ENCODE measurements at places on chromosomes 2 and 18.
A peak's percentile ranks its signal among the peaks of the same experiment; 100 is the strongest.

- peak; percentile 68 for DNase-seq
Observed at GRCh38 chr2:22355816-22356433, 1029.1 kb upstream of the KLHL29 start.

DNA sequence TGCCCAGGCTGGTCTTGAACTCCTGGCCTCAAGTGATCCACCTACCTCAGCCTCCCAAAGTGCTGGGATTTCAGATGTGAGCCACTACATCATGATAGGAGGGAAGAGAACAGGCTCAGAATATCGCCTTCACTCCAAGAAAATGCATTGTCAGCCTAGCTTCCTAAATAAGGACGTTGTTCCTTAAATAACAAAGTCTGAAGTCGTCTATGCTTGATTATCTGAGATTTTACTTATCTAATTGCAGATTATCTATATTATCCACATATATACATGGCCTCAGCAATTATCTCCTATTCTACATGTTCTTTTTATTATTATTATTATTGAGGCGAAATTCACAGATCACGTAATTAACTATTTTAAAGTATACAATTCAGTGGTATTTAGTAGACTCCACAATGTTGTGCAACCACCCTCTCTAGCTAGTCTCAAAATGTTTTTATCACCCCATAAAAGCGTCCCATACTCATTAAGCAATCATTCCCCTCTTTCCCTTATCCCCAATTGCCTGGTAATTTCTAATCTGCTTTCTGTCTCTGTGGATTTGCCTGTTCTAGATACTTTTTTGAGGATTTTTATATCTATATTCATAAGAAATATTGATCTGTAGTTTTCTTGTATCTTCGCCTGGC is 95.1 kb upstream of the RFX8 start:
- DNase-seq: no peak

DNA sequence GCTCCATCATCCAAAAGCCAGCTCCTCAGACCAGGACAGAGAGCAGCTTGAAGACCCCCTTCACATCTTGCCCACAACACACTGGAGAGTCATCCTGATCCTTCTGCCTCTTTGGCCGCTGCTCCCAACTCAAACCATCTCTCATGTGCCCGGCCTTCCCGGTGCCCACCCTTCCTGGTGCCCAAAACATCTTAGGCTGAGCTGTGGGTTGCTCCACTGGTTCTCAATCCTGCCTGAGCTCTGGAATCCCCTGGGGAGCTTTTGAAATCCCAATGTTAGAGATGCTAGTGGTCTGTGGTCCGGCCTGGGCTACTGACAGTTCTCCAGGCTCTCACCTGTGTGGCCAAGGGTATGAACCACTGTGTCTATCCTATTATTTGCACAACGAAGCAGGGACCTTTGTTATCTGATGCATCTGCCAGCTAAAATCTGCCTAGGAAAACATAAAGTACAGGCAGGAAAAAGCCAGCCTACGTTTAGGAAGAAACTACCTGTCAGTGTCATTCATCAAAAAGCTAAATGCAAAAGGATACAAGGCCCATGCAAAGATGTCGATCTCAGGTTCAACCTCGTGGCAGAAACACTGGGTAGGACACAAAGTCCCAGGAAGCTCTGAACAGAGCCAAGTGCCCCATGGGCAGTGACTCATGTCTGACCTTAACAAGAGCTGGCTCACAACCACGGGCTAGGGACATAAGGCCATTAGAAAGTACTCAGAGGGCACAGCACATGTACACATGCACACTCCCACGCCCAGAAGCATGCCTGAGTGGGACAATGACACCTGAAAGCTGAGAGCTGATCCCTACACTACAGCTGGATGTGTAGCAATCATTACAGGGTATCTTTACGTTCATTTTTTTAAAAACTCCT is 30.8 kb downstream of the TBC1D8 start:
- no peak for DNase-seq

GRCh38 chr18:64692826-64693225 is 543.9 kb upstream of the LINC00305 start:
- DNase-seq: no peak

- DNase-seq: no peak
Observed at GRCh38 chr2:66344087-66344663, 90.8 kb upstream of the MEIS1 start.

DNA sequence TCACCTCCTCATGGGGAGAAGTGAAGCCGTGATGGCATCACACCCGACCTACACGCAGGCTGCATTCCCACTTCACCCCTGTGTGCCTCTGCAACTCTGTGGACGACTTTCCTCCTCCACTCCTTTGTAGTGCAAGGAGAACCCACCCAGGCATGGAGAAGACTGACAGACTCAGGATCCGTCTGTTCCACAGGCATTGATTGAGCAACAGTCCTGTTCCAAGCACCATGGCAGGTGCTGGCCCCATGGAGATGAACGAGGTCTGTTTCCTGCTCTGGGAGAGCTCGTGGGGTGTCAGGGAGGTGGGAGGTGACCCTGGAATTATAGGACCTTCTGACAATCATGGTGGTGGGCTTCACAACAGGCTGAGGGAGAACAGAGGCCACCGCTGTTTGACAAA is 284.7 kb upstream of the HDAC4 start:
- no peak for DNase-seq

DNA sequence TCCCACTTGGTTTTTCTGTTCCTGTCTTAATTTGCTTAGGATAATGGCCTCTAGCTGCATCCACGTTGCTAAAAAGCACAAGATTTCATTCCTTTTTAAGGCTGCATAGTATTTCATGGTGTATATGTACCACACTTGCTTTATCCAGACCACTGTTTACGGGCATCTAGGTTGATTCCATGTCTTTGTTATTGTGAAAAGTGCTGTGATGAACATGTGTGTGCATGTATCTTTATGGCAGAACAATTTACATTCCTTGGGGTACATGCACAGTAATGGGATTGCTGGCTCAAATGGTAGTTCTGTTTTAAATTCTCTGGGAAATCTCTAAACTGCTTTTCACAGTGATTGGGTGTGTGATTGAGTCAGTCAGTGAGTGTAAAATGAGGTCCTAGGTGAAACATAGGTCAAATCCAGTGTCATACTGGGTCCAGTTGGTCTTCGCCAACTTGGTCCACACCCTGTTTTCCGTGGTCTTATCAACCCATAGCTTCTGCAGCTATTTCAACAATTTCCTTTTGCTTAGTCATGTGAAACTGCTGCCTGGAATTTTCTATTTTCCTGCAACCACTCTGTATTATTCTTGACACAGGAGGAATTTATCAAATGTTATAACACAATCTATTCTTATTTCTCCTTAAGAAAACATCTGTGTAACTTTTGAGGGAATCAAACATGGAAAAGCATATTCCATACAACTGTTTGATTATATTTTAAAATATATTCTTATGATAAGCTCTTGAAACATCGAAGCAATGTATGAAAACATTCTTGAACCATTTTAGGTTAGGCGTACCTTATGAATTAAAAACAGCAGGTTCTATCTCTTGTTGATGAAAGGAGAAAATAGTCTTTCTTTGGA is 82.9 kb downstream of the ADCYAP1 start:
- DNase-seq: no peak

DNA sequence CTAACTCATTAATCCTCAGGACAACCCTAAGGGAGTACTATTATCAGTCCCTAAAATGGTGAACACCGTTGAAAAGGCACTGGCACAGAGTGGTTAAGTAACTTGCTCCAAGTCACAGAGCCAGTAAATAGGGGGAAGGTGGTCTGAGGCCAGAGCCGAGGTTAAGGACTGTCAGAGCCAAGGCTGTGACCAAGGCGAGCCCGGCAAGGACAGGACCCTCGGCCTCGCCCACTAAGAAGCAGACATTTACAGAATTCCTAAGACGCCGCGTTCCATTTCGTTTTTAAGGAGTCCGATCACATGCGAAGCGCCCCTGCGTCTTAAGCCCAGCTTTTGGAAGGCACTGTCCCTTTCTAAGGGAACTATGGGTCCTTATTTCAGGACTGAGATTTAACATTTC is 1.1 kb downstream of the PDIA6 start:
- DNase-seq: no peak

DNA sequence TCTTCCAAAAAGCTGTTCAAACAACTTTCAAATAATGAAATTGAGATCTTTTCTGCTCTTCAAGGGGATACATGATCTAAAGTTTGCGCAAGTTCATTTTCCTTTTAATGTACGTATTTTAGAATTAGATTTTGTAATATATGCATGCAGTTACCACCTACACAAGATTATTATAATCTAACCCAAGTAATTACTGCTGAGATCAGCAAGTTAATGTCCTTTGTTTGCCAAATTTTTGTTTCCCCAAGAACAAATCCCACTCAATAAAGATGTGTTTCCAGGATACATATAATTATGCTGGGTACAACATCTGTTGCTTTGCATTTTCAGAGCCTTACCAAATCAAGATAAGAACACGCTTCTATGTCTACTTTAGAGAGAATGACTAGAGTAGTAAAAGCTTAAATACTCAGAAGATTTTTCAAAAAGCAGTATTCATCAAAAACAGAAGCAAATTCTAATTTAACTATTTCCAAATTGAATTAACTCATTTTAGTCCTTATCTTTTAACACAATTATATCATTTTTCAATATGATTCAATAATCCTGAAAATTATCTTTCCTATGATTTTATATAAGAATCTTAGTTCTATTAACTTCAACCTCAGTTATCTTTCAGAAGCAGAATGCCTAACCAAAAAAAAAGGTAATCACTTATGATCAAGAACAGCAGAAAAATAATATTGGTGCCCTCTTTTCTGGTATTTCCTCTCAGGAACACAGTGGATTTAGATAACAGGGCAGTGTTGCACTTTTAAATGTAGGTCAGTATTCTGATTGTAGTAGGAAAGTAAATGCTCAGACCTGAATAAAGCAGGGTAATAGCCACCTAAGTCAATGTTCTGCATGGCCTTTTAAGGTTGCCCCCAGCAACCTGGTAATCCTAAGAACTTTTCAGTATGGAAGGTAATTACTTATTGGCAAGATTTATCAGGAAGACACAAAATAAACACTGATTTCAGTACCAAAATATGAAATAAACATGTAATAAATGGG is 28.0 kb downstream of the CERKL start:
- no peak for DNase-seq

GRCh38 chr18:45540125-45540524 is 75.2 kb upstream of the SLC14A2 start:
- no peak for DNase-seq

DNA sequence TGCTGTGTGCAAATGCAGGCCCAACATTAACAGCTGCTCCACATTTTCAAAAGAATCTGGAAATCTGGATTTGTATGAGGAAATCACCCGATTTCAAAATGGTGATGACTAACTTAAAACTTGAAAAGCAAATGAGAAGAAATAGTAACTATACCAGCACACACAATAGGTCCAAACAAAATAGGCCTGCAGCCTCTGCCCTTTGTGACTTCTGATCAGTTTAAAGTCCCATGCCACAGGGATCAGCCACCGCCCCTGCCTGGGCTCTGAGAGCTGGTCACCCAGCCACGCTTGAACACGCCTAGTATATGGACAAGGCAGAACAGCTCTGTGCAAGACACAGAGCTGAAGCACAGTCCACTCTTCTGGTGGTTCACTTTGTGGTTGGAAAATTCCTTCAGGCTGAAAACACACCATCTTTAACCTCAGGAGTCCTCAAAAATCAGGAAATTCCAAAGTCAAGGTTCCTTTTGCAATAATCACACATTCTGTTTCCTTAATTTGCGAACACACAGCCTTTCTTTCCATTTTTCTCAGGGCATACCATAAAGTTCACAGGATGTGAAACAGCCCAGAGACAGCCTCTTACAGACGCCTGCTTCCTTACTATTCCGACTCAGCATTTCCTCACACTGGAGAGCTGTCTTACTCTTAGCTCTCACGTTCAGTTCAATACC is 150.1 kb upstream of the RIOK3 start:
- no peak for DNase-seq

DNA sequence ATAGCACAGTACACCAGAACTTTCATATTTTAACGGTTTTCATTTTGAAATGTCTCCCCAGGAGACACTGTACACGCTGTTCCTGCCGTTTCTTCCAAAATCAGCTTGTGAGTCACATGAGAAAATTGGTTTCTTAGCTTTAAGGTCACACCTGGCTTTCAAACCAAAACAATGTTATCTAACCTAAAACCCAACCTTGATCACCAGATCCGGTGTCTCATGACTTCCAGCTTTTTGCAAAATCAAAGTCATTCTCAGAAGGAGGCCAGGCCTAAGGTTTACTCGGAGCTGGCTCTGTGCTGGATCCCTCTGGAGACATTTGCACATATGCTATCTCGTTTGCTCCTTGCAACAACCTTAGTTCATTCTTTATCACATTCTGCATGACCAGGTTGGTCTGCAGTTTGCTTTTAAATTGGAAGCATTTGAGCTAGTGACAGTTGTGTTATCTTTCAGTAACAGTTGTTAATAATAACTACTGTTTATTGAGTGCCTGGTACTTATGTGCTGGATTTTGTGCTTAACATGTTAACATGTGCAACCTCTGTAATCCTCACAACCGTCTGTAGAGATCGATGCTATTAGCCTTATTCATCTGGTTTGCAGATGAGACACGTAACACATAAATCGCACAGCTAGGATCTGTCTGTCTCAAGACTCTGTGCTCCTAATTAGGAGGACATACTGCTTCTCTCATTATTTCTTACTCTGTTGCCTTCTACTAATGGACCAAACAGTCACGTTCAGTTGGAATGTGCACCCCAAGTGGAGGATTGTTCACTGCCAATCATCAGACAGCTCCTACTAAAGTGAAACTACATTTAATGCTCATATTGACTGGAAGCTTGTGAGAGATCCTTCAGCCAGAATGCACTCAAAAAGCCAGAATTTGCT is 105.5 kb downstream of the RNF144A start:
- DNase-seq: no peak

GRCh38 chr2:29113027-29113686 is 2.1 kb upstream of the CLIP4 start:
- no peak for DNase-seq

GRCh38 chr2:23944527-23944926 is 4.3 kb downstream of the UBXN2A start:
- DNase-seq: peak; percentile 5

DNA sequence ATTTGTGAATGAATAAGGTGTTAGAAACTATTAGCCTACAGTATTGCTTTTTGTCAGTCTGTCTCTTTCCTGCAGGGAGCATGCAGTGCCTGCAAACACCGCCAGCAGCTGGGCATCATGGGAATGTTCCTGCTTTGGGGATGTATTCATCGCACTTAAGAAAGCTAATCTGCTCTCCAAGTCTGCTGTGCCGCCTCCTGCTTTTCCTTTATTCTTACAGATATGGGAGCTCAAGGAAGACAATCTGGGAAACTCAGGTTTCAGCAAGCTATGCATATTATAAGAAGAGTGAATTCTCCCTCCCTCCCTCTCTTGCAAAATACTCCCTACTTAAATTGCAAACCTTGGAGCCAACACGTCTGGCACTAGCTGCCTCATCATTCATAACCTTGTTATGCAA is 479.2 kb upstream of the ACVR2A start:
- peak; percentile 15 for DNase-seq

- DNase-seq: no peak
Observed at GRCh38 chr18:12862874-12863482, 21.1 kb downstream of the PTPN2 start.

- DNase-seq: no peak
Observed at GRCh38 chr2:238716585-238716984, 131.3 kb upstream of the TWIST2 start.

GRCh38 chr2:237904831-237905599 is 45.6 kb downstream of the RAMP1 start:
- DNase-seq: no peak

Measured in amygdala (tissue), 56 donors.